Thoracic aorta (tissue), 2 donors: ENCODE measurements at places on chromosomes 2 and 18. TPM values are rescaled to one million over a fixed set of nuclear protein-coding genes. Genes with fewer than 3 reads are reported as not detected.

DNA sequence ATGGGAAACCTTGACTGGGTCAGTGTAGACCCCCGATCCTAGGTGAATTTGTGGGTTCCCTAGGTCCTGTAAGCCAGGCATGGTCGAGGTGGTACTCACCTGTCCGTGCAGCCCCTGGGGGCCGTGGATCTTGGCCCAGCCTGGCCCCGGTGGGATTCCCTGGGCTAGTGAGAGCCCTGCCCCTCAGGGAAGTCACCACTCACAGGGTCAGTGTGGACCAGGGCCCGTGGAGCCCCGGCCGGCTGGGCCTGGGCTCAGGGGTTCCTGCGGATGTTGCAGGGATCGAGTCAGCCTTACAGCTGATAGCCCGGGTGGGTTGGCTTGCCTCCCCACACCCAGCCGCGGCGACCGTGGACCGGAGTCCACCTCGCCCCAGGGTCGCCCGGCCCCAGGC lies 528 bp downstream of the ATG9A start:
- DNase-seq, result no peak
- no peaks in the 10 kb centered on the region for H3K27me3 ChIP-seq
- H3K27ac ChIP-seq, result peak overlapping the region; percentile 93
- peaks cover 38% of the 10 kb centered on the region for H3K36me3 ChIP-seq
- H3K4me3 ChIP-seq, result peak overlapping the region; percentile 91

GRCh38 chr18:23542461-23542860 lies 39.1 kb downstream of the RMC1 start:
- H3K4me3 ChIP-seq, result no peak overlapping the region
- H3K4me1 ChIP-seq, result no peaks in the 10 kb centered on the region
- no peak overlapping the region for H3K27ac ChIP-seq
- peaks cover 73% of the 10 kb centered on the region for H3K36me3 ChIP-seq
- H3K27me3 ChIP-seq, result no peaks in the 10 kb centered on the region
- no peak for DNase-seq

GRCh38 chr2:221429741-221430491 lies 142.2 kb downstream of the EPHA4 start:
- H3K36me3 ChIP-seq, result peaks cover 3% of the 10 kb centered on the region
- H3K4me3 ChIP-seq, result no peak overlapping the region
- H3K27ac ChIP-seq, result no peak overlapping the region
- no peak for DNase-seq

DNA sequence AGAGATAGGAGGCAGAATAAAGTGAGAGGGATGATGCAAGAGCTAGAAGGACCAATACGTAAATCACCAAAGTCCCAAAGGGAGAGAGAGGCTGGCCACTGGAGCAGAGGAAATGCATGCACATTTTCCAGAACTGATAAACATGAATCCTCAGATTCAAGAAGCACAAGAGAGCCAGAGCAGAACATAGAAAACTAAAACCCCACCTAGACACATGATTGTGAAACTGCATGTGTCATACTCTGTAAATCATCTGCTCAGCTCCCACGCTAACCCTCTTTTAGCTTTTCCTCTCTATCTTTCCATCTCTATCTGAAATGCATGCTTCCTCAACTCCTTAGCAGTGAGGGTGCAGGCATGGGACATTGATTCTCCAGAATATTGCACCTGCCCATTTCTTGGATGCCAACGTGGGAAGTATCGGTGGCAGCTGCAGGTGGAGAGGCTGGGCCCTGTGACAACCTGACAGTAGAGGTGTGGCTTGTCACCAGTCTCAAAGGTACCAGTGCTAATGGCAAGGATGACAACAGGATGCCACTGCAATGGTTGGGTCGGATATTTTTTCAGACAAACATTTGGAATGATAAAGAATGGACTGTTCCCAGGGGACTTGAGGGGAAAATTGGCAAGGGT lies 89.3 kb upstream of the OTOS start:
- no peaks in the 10 kb centered on the region for H3K36me3 ChIP-seq
- H3K4me3 ChIP-seq, result no peak overlapping the region
- no peak overlapping the region for H3K27ac ChIP-seq
- H3K27me3 ChIP-seq, result no peaks in the 10 kb centered on the region
- DNase-seq, result no peak
- H3K4me1 ChIP-seq, result peaks cover 6% of the 10 kb centered on the region

DNA sequence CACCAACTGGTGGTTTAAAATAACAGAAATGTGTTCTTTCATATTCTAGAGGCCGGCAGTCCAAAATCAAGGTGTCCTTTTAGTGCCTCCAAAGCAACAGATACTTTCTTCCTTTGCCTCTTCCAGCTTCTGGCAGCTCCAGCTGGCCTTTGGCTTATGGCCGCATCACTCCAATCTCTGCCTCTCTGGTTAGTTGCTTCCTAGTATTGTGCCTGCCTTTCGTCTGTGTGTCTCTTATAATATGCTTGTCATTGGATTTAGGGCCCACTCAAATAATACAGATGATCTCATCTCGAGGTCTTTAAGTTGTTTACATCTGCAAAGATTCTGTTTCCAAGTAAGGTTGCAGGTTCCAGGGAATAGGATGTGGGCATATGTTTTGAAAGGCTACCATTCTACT lies 855.2 kb upstream of the ID2 start:
- DNase-seq, result no peak
- peaks cover 6% of the 10 kb centered on the region for H3K4me1 ChIP-seq
- H3K4me3 ChIP-seq, result no peak overlapping the region
- H3K27ac ChIP-seq, result no peak overlapping the region

The CD207 gene
- not detected for total RNA-seq
